ENCODE measurements at places on chromosomes 7 and 10.

DNA sequence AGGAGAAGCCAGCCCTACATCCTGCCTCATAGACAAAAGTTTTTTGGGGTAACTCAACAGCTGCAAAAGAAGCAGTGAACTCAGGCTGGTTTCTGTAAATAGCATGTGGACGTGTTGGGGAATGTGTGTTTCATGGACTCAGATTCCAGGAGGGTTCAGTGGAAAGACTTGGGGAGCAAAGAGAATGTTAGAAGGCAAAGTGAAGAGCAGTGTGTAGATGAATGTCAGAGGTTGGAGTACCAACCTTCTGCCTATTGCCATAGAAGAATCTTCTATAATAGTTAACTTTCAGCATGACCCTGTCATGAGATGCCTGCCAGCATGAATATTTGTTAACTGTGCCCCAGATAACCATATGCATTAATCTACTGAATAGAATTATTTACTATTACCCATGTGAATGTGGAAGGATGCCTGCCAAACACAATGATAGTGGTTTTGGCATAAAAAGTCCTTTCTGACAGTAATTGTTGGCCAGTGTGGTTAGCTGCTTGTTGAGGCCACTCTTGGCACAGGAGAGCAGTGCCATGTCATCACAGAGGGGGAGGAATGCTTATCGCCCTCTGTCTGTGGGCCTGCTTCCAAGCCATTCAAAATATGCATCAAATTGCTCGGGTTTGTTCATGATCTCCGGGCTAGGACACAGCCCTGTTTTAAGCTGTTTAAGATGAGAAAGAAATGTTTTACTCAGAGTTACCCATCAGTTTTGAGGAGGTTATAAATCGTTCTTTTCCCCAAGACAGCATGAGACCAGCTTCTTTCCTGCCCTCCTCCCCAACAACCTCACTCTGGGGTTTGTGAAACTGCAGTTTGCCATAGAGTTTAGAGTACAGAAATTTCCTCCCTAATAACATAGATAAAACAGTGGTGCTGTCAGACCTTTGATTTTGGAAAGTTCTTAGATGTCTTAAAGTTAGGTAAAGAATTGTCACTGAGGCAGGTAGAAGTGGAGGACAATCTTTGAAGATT is 165.3 kb downstream of the WNT2 start:
- DNase-seq = no peak

DNA sequence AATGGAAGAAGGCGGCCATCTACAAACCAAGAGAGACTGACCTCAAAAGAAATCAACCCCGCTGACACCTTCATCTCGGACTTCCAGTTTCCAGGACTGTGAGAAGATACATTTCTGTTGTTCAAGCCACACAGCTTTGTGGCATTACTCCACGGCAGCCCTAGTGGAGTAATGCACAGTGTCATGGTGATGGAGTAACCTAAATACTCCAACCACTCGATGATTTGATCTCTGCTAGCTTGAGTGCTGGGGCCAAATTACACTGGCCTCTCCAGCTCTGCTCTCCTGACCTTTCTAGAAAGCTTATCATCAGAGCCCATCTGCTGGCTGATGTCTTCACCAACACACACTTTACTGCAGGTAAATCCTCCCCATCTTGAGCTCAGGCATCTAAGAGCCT is 52.2 kb downstream of the GALNT17 start:
- no peak for DNase-seq

DNA sequence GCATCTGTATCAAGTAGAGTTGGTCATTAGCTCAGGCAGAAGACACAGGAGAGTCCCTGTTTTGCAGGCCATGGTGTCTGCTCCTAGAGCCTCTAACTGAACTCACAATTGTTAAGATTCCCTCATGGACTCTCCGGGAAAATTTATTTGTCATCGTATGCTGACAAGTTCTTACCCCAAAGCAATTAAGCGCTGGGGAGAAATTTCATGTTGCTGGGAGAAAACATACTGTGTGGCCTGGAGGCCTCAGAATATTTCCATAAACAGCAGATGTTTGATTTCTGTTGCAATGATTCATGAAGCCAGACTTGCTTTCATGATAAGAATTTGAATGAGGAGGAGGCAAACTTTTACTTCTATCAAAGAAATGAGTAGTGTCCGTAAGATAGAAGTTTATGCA is 583.2 kb downstream of the GATA3 start:
- DNase-seq = no peak

DNA sequence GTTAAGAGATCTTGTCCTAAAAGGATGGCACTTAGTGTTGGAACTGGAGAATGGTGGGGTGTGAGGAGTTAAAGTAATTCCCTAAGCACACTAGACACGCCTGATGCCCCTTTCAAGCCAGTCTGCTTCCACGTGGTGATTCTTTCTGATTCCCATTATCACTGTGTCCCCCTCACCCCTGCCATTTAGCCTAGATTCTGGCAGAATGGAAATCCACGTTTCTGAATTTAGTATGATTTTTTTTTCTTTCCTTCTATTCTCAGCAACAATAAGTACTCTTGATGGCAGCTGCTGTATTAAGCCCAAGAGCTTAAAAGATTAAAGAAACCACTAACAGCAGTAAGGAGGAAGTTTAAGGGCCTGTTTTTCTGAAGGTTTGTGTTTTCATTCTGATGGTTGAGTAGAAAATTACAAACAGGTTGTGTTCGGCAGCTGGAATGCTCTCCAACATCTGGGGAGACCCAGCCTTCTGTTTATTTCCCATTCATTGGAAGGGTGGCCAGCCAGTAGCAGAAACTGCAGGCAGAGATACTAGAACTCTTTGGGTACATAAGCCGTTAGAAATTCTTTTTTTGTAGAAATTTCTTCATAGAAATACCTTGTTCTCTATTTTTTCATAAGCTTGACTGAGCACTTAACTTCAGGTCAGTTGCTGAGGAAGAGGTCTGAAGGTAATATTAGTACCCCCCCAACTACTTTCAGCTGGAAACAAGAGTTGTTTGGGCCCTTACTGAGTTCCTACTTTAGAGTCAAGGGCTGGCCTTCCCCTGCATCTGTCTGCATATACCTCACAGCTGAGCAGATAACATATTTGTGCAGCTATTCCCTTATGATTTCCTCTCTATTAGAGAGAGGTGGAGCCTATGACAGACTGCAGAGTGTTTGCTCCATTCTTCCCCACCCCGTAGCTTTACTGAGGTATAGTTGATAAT is 355.1 kb downstream of the AUTS2 start:
- no peak for DNase-seq

GRCh38 chr10:95814011-95814727 is 58.2 kb downstream of the ENTPD1 start:
- DNase-seq = peak; percentile 35

GRCh38 chr10:23111517-23112286 is 16.3 kb downstream of the MSRB2 start:
- no peak for DNase-seq

- DNase-seq = no peak
These were observed 40.0 kb upstream of the INSIG1 start for GRCh38 chr7:155257482-155258225.

DNA sequence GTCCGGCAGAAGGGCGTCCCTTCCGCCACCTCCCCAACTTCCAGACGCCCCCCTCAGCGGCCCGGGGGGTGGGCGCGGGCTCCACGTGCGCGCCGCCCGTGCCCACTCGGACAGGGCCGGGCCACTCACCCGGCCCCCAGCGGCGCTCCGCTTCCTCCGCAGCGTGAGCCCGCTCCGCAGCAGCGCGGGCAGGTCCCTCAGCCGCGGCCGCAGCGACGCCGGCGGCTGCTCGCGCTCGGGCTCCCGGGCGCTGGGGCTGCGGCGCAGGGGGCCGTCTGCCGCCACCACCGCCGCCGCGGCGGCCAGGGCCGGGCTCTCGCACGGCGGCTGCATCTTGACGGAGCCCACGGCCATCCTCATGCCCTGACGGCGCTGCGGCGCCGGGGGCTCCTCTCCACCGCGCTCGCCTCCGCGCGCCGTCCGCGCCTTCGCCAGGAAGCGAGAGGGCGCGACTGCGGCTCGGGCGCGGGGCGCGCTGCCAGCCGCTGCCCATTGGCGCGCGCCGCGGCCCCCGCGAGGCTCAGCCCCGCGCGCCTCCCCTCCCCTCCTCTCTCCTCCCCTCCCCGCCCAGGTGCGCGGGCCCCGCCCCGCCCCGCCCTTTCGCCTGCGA is at the start of gene RAPGEF5:
RAPGEF5 (minus strand) TSS at position 454 of the 610 bp plus-strand sequence; CDS start at position 360, 94 bp downstream.
- no peak for DNase-seq

DNA sequence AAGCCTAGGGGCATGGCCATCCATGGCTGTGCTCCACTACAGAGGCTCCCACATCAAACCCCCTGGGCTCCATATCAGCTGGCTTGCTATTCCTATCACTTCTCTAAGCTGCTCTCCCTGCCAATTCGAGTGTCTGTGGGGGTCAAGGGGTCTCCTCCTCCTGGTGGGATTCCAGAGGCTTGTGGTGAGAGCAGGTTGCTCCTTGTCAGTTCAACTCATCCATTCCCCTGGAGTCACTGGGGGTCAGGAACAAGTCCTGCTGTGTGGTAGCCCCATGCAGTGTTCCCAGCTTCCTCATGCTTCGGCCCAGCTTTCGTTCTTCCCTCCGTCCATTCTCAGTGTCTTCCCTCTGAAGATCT is 86.6 kb upstream of the UNC5B start:
- no peak for DNase-seq

DNA sequence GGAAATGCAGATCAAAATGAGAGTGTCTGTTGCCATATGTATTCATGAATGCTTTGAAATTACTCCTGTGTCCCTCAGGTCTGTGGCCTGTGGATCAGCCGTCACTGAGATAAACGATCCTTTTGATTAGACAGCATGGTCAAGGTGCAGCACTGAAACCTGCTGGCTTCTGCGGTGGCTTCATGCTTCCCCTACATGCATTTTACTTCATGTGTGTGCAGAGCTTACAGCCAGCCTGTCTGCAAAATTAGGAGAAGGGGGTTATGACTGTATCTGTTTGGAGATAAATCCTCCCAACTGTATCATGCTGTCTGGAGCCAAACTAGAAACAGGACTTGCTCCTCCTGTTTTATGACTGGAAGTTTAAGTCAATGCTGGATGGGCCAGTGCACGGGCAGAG is 71.0 kb upstream of the PLPP4 start:
- DNase-seq = no peak

DNA sequence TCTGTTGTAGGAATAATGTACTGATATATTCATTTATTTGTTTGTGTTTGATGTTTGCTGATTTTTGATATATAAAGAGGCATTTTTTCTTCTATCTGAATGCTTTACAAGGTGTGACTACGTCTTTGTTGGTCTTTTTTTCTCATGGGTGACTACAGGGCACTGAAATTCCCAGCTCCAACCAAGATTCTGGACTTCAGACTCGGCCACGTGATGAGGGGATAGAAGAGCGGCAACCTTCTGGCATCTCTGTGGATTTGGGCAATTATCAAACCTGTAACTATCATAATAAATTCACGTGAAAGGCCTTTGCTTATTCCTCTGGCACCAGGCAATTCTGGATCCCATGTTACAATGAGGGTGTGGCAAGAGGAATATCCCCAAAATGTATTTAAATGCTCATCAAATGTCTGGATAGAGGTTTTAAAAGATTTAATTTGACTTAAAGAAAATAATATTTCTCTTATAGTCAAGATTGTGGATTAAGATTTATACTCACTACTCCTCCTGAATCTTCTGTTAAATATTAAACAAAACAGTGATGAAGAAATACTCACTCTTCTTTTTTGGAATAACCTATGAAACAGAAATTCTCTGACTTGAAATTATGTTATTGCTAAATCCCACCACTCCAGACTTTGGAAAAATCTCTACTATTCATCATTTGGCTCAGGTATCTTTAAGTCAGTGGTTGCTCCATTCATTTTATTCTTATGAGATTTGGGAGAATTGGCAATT is 276.3 kb downstream of the GPR37 start:
- no peak for DNase-seq

GRCh38 chr7:37201876-37202198 is 246.8 kb downstream of the ELMO1 start:
- no peak for DNase-seq
